ENCODE measurements at places on chromosomes 7 and 10. TPM values are rescaled to one million over a fixed set of nuclear protein-coding genes. Genes with fewer than 3 reads are reported as not detected.

- DNase-seq: no peak
These were observed 618.0 kb upstream of the LRRTM3 start for GRCh38 chr10:66307826-66308225.

GRCh38 chr7:105321754-105322455 is 66.8 kb downstream of the SRPK2 start:
- no peak for DNase-seq

- DNase-seq: no peak
These were observed at the start of gene PCDH15 for GRCh38 chr10:54800741-54801421. Gene PCDH15, minus strand, starts transcription at chr10:54801231. Its CDS starts 136,969 bp downstream, at chr10:54664262.

GRCh38 chr10:126207851-126208250 is 180.4 kb downstream of the ADAM12 start:
- no peak for DNase-seq

DNA sequence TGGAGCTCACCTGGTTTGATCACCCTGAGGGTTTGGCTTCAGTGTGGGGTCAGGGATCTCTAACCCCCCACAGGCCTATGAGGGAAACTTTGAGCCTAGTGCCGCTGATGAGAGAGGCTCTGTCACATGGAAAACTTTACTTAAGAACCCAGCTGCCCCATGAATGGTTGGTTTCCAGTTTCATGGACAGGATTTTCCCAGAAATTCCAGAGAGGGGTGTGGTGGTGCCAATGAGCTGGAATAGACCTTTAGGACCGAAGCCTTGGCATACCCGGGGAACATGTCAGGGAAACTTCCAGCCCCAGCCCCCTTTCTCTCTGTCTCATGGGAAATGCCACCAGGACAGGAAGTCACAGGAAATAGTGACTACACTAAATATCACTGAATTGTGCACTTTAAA is 36.9 kb downstream of the AKR1B1 start:
- DNase-seq: no peak

- DNase-seq: no peak
These were observed 116.6 kb upstream of the SAMD8 start for GRCh38 chr10:74994854-74995253.

- no peak for DNase-seq
These were observed 421 bp downstream of the SMURF1 start for GRCh38 chr7:99143521-99143852.

- DNase-seq: no peak
These were observed 169.8 kb downstream of the UBE2H start for GRCh38 chr7:129782818-129783583.

DNA sequence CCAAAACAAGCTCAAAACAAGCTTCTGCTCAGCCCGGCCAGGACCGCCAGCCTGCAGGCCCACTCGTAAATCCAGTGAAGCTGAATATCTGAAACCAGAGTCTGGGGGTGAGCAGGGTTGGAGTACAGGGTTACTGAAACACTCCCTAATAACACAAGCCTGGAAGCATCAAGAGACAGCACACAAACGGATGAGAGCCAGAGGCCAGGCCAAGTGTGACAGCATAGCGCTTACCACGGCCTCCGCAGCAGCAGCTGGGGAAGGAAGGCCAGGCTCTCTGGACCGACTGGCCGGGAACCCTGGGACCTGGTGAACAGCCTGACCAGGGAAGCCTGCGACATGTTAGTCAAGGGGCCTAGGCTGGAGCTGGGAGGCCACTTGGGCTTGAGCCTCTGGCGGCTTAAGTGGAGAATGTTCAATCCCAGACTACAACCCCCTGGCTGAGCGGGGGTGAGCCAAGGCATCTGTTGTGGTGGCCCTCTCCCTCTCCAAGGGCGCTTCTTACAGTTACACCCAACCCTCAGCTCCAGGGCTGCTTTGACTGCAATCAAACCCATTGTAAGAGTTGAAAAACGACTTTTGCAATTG is 21.7 kb upstream of the RNF32 start:
- no peak for DNase-seq

DNA sequence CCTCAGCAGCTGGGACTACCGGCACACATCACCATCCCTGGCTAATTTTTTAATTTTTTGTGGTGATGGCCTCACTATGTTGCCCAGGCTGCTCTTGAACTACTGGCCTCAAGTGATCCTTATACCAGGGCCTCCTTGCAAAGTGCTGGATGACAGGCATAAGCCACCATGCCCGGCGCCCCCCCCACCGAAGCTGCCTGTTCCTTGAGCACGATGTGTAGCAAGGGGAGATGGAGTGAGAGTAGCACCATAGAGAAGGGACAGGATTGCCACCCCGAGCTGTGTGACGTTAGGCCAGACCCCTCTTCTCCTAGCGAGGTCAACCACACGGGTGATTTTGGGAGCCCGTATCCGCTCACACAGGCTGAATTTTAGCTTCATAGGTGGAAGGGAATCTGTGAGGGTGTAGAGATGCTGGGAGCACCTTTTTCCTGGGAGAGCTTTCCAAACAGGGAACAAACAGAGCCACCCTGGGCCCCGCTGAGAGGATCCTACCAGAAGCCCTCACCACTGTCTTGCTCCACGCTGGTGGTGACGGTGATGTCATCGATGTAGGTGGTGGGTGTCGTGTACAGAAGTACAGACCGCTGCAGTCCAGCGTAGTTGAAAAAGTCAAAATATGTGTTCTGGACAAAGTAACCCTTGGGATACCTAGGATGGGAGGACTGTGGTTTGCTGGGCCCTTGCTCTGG is 3.0 kb downstream of the GUSB start:
- no peak for DNase-seq

DNA sequence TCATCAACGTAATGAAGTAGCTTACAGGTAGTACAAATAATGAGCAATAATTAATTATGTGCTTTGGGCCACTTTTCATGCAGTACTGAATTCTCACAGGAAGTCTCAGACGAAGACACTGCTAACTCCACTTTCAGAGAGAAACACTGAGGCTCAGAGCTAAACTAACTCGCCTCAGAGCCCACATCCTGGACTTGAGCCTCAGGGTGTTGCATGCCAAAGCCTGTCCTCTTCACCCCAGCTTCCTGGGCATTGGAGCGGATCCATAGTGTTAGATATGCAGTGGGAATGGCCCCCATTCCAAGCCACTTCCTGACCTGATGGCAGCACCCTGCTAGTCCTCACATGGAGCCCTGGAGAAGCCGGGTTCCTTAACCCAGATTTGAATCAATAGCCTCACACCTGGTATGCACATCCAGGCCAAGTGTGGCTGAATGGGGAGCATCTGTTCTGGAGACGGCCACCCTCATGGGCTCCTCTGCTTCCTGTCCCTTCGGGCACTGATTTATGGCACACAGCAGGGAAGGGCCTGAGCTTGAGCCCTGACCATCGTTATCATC is 265.1 kb upstream of the ZNF32 start:
- no peak for DNase-seq

DNA sequence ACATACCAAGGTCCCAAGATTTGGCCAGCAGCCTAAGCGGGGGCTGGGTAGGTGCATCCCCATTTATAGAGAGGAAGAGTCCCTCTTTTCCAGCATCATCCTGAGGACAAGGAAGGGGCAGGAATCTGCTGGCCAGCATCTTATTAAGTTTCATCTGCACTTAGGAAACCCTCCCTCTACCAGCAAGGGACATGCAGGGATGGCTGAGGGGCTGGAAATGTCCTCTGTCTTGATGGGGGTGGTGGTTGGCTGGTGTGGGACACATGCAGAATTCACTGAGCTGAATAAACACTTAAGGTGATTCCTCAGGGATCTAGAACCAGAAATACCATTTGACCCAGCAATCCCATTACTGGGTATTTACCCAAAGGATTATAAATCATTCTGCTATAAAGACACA is 42.1 kb downstream of the NOD1 start:
- no peak for DNase-seq

DNA sequence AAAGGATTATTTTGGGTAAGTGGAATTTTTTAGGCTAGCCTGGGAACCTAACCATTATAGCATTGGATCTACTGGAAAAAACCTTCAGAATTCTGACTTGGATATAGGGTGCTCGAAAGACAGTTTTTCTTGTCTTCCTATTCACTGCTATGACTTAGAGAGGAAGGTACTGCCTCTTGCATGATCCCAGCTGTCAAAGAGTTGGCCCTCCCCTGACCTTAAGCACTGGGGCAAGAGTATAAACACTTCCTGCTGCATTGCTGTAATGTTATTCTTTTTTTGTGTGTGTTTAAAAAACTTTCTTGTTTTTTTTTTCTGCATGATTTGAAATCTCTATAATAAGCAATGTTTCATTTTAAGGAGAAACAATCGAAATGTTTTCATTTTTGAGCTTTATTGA is 113.0 kb downstream of the LRMDA start:
- DNase-seq: no peak

KLHDC10 gene
- 17.2 TPM for total RNA-seq

ITIH2 gene
- total RNA-seq: not detected

TDRD1 gene
- 0.27 TPM for total RNA-seq

RPEL1 gene
- total RNA-seq: 0.27 TPM
